ENCODE measurements at places on chromosomes 2 and 18.

GRCh38 chr2:121994238-121995206, 239.1 kb downstream of the TSN start:
- no peak for DNase-seq

DNA sequence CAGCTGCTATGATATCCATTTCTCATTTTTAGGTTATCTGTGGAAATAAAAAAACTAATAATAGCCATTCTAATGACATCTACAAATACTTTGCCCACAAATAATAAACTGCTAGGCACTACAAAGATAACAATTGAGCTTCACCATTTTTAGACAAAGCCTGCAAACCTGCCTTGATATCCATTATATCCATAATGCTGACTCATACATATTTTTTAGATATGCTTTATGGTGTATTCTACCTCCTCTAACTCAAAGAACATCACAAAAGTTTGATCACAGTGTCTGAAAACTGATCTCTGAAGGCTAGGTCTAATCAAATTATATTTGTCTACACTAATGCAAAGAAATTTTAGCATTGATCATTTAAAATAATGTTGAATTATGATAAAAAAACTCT, 138.4 kb downstream of the HNMT start:
- DNase-seq, result no peak

GRCh38 chr2:27191070-27191829, 20.6 kb upstream of the ATRAID start:
- peak; percentile 10 for DNase-seq

DNA sequence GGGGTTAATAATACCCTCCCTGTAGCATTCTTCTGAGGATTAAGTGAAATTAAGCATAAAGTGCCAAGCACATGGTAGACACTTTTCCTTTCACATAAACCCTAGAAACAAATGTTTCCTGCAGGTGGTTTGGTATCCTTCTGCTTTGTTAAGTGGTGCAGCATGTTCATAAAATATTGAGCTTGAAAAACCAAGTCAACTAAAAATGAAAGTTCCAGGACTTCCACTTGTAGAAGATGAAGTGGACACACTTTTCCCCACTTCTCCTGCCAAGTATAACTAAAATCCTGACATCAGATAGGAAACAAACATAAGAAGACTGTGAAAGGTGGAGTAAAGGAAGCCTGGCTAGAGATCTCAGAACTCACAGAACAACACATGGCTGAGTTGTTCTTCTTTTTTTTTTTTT, 90.5 kb downstream of the COLEC12 start:
- DNase-seq, result no peak

DNA sequence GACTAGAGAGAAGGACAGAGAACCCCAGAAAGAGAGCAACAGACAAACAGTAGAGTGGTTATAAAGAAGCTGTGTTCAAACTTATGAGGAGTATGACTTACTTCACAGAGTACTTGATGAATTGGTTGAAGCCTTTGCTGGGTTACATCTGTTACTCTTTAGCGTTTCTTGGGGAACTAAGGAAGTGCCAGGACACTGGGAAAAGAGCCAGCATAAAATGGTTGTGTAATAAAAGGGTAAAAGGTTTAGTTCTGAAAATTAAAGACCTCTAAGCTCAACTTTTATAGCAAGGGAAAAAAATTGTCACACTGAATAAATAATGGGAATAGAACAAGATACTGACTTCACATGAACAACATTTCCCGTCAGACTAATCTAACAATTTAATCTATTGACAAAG, 17.0 kb upstream of the STAT4 start:
- DNase-seq, result no peak

DNA sequence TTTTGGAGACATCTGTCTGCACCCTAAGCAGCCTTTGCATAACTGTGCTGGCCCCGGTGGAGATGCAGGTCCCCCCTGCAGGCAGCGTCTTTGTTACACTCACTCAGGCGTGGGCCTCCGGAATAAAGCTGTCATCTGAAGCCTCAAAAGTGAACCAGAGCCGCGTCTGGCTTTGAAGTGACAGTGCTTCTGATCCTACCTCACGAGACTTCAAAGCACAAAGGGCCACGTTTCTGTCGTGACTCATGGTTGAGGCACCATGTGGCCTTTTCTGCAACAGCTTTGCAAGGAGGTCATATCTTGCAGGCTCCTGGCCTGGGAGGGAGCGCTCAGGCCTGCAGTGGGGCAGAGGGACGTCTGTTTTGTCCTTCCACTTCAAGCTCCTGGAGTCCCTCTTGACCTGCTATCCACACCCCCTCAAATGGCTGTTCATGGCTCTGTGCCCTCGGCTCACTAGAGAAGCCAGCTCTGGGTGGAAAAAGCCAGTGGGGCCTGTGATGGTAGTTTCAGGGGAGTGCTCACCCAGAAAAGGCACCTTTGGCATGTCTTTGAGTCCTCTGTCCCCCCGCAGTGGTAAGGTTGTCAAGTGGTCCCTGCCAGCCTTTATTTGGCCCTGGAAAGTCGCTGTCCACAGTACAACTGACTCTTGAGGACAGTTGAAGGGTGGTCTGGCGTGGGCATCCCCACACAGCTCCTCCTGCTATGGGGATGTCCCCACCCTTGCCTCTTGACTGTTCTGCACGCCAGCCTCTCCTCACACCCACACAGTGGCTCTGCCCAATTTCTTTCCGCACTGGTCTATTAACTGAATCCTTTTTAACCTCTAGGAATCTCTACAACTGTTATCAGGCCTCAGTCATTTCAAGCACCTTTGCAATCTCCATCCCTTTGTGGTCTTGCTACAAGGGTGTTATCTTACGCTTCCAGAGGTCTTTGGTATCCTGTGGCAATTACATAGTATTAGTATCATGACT, 19.3 kb downstream of the GPR55 start:
- peak; percentile 37 for DNase-seq

DNA sequence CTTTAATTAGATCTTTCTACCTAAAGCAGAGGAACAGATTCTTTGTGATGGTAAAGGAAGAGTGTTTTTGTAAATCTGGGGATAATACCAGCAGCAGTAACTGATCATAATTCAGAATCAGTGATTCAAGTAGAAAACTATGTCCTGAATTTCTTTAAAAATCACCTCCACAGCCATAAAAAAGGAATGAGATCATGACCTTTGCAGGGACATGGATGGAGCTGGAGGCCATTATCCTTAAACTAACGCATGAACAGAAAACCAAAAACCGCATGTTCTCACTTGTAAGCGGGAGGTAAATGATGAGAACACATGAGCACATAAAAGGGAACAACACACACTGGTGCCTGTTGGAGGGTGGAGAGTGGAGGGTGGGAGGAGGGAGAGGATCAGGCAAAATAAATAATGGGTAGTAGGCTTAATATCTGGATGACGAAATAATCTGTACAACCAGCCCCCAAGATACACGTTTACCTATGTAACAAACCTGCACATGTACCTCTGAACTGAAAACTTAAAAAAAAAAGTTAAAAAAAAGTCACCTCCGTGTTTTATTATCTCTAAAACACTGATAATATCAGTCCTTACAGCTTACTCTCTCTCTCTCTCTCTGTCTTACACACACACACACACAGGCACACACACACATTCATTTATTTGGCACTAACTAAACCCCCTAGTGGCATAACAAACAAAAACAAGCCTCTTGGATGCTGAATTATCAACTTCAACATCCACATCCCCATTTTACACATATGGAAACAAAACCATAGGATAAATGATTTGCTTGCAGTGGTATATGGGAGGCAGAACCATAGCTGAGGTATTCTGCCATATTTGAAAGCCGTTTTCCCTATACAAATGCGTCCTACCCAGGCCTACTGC, 1.4 kb downstream of the TM4SF20 start:
- no peak for DNase-seq

GRCh38 chr2:233990261-233990798, 60.2 kb upstream of the SPP2 start:
- DNase-seq, result no peak

- no peak for DNase-seq
Observed at GRCh38 chr2:71603851-71604725, 150.7 kb downstream of the DYSF start.

GRCh38 chr2:235291461-235291860, 202.4 kb upstream of the AGAP1 start:
- no peak for DNase-seq

- no peak for DNase-seq
Observed at GRCh38 chr2:216557820-216558219, 59.2 kb downstream of the RPL37A start.

- DNase-seq, result no peak
Observed at GRCh38 chr2:217899231-217900009, 103.4 kb downstream of the TNS1 start.

- DNase-seq, result no peak
Observed at GRCh38 chr2:211351987-211352386, 795.6 kb downstream of the CPS1 start.

DNA sequence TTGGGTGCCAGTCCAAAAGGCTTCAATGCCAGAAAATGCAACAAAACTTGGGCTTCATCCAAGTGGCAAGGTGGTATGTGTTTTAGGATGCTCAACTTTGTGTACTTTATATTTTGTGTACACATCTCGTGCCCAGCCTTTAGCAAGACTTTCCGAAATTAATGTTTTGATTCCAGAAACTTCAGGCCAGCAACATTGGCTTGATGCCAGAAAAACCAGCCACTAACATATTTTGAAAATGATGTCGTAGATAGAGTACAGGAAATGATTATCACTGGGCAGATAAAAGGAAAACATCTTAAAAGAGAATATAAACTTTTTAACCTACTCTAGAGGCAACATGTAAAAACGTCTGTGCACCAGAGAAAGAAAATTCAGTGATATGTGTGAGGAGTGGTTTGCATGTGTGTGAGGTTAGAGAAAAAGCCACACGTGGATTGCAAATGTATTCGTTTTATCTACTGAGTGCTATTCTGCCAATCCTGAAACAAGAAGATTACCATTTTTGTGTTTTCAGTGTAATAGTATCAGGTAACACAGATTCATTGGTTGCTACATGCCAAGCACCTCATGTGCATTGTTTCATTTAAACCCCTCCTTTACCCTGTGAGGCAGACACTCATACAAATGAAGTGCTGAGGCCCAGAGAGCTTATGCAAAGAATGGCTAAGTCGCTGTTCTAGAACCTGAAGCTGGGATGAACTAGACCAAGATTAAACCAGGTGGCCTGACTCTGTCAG, 264.8 kb downstream of the C1D start:
- peak; percentile 3 for DNase-seq

- no peak for DNase-seq
Observed at GRCh38 chr2:241858206-241859016, at the start of gene PDCD1. PDCD1 (minus strand) TSS chr2:241858894; CDS start chr2:241858838, 56 bp downstream.

GRCh38 chr2:216632346-216632951, 771 bp upstream of the IGFBP2 start:
- no peak for DNase-seq

Measured in DMS79 (cell line).